ENCODE measurements at places on chromosomes 6 and 20.

GRCh38 chr6:46985943-46986342 is 56.2 kb downstream of the ADGRF1 start:
- DNase-seq, result no peak

GRCh38 chr6:85416766-85417165 is 33.1 kb upstream of the NT5E start:
- DNase-seq, result no peak

DNA sequence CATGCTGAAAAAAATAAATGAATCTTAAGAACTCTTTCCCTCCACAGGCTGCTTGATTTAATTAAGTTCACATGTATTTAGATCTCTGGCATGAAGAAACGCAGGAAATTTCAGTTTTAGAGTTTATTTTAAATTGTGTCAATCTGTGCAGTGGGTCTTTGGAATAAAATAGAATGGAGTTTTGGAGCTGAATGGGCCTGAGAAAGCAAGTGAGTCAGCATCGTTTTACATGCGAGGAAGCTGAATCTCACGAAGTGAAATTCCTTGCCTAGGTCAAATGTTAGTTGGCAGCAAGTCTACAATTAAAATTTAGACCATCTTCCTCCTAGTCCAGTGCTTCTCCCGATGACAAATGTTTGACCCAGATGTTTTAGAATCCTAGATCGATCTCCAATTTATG is 22.4 kb downstream of the MAP7 start:
- DNase-seq, result no peak

DNA sequence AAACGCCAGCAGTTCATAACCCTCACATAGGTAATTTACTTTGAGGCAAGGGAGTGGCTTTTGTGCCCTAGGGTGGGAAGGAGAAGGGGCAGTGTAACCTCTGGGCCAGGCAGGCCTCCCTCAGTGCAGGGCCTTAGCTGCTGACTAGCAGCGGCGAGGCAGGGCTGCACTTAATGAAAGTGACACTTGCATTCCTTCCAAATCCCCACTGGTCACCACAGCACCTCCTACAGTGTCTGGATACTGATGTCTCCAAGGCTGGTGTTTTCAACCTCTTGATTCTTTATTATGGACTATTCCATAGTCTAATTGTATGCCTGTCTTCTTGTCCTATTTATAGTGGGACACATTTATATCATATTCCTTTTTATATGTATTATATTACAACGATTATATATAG is 152.7 kb downstream of the LY86 start:
- DNase-seq, result no peak

- no peak for DNase-seq
These were observed 59.2 kb downstream of the RAB44 start for GRCh38 chr6:36756786-36757185.

DNA sequence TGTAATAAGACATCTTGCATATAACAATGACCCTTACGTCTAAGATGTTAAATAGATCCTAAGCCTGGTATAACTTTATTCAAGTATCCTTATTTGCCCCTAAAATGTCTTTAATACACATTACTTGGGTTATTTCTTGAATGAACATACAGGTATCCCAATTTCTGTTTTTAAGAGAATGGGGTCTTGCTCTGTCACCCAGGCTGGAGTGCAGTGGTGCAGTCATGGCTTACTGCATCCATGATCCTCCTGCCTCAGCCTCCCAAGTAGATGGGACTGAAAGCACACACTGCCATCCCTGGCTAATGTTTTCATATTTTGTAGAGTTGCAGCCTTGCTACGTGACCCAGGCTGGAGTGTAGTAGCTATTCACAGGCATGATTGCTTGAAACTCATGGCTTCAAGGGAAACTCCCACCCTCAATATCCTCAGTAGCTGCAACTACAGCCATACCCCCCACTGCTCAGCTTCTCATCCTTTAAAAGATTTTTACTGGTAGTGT is 10.4 kb upstream of the ZNFX1 start:
- no peak for DNase-seq

GRCh38 chr20:63602321-63602720 is 24.6 kb downstream of the GMEB2 start:
- DNase-seq, result no peak

GRCh38 chr6:115404446-115404845 is 656.2 kb downstream of the FRK start:
- no peak for DNase-seq

DNA sequence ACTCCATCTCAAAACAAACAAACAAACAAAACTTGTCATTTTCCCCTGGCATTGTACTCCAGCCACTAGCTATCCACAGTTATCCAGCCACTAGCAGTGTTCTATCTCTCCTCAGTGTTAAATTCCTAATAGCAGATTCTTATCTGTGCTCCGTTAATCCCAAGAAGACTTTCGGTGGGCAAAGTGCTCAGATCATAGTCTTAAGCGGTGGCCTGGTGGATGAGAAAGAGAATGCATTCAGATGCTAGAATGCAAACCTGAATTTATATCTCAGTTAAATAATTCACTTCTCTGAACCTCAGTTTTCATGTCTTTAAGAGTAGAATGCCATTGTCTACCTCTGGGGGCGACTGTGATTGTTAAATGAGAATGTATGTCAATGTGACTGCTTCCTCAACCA is 47.7 kb upstream of the KCNG1 start:
- no peak for DNase-seq

GRCh38 chr6:23349521-23350147 is 776.4 kb upstream of the NRSN1 start:
- DNase-seq, result no peak

GRCh38 chr6:168136622-168137021 is 57.6 kb upstream of the FRMD1 start:
- no peak for DNase-seq

DNA sequence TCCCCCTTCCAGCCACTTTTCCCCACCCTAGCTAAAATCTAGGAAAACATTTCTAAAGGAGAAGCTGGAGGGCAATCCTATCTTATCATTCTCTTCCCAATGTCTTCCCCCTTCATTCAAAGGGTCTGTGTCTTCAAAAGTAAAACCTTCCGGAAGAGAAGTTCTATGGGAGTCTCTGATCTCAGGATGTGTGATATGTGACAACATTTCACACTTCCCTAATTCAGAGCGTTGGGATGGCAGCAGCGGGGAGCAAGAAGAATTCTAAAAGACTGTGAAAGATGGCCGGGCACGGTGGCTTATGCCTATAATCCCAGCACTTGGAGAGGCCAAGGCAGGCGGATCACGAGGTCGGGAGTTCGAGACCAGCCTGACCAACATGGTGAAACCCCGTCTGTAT is 65.4 kb upstream of the AKIRIN2 start:
- DNase-seq, result no peak

GRCh38 chr6:134123666-134124208 is 71.3 kb upstream of the SLC2A12 start:
- DNase-seq, result peak; percentile 55
